ENCODE measurements at places on chromosomes 6 and 20.

GRCh38 chr6:30234356-30234755 lies 21.1 kb upstream of the TRIM26 start:
- no peak for DNase-seq

- DNase-seq, result no peak
Measured at GRCh38 chr6:105250533-105250932, 70.7 kb upstream of the POPDC3 start.

GRCh38 chr6:100160930-100161329 lies 166.9 kb upstream of the MCHR2 start:
- DNase-seq, result no peak

- DNase-seq, result peak; percentile 66
Measured at GRCh38 chr20:34709831-34710567, 5.9 kb downstream of the TP53INP2 start.

DNA sequence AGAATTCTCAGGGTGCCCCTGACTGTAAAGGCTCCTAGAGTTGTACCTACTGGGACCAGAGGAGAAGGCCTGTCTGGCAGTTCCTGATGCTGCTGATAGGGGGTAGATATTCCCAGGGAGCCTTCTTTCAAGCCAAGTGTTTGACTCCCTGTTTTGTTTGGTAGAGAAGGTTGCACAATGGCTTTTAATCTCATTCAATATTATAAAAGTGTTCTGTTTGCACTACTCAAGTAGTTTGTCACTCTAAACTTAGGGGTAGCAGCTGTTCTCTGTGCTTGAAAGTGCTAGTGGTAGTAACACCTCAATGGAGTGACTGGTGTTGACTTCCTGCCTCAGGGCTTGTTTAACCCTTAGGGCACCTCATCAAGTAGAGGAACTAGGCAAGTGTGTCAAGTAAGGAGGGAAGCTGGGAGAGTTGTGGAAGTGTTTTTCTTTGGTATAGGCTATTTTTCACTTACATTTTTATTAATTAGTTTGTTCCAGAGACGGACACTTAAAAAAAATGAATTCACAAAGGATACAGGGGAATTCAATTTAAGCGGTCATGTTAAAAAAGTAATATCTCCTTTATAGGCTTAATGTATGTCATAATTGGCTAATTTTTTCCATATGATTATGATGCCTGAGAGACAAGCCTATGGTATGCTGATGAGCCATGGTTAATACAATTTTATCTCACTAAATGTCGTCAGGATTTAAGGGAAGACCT lies 38.1 kb downstream of the BICRAL start:
- peak; percentile 41 for DNase-seq

DNA sequence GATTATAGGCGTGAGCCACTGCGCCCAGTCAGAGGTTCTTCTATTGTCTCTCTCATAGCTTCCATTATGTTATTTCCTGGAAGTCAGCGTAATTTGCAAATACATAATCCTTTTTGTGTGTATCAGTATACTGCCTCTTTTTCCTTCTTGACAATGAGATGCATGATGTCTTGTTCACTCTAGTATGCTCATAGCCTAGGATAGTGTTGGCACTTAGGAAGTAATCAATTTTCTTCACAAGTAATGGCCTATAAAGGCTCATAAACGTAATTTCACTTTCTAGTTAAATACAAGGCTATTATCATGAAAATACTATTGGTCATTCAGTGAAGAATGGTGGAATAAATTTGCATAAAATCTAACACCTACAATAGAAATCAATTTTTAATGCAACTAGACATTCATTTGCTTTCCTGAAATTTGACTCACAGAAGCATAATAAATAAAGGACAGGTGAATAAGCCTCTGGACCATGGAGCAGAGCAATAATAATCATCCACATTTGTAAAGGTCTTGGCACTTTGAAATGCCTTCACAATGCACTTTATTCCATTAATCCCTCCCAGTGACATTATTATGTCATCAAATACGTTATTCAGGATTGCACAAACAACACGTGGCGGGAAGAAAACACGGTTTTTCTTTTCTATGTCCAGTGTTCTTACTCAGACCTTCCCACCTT lies 366.9 kb upstream of the BTBD3 start:
- no peak for DNase-seq

GRCh38 chr20:62488470-62488869 lies 12.7 kb upstream of the GATA5 start:
- DNase-seq, result no peak

DNA sequence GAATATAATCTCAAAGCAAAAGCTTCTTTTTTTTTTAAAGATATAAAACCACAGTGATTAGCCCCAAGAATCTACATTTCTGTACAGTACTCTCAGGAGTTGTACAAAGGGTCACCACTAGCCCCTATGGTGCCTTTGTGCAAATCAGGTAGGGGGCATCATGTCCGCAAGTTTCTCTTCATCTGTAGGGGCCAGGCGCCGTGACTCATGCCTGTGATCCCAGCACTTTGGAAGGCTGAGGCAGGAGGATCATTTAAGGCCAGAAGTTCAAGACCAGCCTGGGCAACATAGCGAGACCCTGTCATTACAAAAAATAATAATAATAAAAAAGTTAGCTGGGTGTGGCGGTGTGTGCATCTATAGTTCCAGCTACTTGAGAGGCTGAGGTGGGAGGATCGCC lies 63.9 kb downstream of the ZMYND8 start:
- no peak for DNase-seq

GRCh38 chr6:105272786-105273185 lies 93.0 kb upstream of the POPDC3 start:
- DNase-seq, result peak; percentile 24

DNA sequence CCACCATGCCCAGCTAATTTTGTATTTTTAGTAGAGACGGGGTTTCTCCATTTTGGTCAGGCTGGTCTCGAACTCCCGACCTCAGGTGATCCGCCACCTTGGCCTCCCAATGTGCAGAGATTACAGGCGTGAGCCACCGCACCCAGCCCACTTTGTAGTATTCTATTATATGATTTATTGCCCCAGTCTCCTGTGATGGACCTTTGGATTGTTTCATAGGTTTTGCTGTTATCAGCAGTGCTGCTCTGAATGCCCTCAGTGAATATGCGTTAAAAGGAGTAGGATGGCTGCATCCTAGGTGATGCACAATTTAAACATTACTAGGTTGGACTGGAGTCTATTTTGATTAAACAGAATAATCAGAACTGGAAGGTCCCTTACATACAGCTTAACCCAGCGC lies 10.3 kb downstream of the ID1 start:
- DNase-seq, result no peak

GRCh38 chr20:50464026-50464724 lies 46.0 kb upstream of the PTPN1 start:
- peak; percentile 75 for DNase-seq

- DNase-seq, result no peak
Measured at GRCh38 chr6:107103082-107103481, 12.2 kb downstream of the BEND3 start.

DNA sequence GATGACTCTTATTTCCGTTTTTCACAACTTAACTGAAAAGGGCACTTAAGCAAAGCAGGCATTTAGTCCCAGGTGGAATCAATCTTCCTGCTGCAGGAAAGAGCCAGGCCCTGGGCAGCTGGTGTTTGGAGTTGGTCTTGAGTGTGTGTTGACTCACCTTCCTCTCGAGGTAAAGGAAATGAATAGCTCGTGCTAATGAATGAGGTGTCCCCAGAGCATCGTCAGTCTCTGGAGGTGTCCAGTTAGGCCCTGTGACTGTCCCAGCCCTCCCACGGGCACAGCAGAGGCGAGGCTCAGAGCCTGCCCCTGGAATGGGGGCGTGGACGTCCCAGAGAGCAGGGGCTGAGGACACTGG lies 277.7 kb downstream of the NRN1 start:
- no peak for DNase-seq

DNA sequence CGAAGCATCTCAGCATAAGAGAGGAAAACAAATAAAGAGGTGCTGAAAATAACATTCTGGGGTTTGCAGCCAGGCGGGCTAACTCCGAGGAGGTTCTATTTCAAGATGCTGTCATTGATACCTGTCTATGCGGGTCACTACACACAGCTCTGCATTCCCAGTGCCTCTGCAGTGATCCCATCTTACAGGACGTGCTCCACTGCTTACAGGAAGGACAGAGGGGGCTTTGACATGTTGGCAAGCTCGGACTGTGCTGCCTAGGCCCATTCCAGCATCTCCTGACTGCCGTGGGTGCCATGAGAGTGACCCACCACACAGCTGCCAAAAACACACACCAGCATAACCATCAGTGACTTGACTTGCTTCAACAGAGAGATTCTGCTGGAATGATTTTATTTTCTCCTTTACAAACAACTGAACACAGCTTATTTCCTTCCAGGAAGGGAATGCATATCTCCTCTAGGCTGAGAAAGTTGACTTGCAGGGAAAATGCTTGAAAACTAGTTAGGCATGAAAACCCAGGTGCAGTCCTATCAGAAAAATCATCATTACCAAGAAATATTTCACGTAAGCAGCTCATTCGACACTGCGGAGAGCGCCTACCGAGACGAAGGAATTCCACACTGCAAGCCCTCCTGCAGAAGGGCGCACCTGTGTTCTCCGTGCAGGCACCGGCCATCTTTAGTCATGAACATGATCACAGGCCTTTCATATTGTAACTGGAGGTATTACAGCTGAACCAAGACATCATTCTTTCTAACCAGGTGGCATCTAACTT lies 62.5 kb downstream of the RAMACL start:
- DNase-seq, result no peak

DNA sequence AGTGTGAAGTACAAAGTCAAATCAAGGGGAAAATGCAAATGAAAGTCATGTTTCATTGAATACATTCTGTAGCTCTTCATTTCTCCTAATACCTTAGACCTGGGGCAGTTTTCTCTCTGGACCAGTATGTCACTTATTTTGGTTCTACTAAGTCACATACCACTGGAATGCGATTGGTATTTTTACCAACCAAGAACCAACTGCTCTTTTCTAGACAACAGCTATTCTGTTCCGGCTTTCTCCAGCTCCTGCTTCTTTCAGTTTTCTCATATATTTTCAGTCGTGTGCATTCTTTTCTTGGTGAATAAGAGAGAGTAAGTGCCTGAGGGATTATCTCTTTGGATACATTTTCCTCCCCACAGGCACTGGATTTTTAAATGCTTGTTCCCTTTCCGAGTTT lies 39.2 kb upstream of the SPACA1 start:
- no peak for DNase-seq

- DNase-seq, result no peak
Measured at GRCh38 chr6:42509765-42510164, 54.1 kb upstream of the UBR2 start.

DNA sequence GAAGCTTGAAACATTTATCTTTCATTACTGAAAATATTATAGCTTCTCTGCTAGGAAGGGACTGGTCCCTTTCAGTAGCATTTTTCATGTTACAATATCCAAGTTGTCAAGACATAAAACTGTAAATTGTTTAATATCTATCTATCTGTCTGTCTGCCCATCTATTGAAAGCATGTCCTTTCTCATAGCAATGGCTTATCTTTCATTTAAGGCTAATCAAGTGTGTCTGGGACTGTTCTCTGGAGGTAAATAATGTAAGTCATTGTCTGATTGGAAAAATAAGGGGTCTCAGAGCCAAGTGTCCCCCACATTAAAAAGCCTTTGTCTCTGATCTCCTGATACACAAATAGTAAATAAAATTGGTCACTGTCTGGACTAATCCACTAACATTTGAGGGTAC lies 135.5 kb downstream of the PKHD1 start:
- DNase-seq, result no peak

DNA sequence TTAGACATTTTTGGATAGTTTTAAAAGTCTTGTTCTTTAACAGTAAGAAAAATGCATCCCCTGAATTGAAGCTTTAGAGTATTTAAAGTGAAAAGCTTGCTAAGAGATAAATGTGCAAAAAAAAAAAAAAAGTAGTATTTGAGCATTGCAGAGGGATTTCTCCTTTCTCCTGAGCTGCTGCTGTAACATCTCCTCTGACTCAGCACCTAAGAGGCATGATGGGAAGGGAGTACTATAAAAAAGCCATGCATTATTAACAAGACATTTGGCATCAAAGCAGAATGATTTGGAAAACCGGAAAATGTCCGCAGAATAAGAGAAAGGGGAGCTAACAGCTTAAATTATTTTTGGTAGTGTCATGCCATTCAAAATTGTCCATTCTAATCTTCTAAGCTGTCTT lies 27.9 kb downstream of the B4GALT5 start:
- no peak for DNase-seq

GRCh38 chr6:92292067-92292466 lies 1127.3 kb downstream of the EPHA7 start:
- no peak for DNase-seq

GRCh38 chr6:35725721-35726438 lies 11.0 kb upstream of the ARMC12 start:
- DNase-seq, result peak; percentile 53

- DNase-seq, result no peak
Measured at GRCh38 chr20:22810626-22811569, 224.2 kb upstream of the SSTR4 start.

- no peak for DNase-seq
Measured at GRCh38 chr6:3348821-3349220, 90.1 kb downstream of the PSMG4 start.

DNA sequence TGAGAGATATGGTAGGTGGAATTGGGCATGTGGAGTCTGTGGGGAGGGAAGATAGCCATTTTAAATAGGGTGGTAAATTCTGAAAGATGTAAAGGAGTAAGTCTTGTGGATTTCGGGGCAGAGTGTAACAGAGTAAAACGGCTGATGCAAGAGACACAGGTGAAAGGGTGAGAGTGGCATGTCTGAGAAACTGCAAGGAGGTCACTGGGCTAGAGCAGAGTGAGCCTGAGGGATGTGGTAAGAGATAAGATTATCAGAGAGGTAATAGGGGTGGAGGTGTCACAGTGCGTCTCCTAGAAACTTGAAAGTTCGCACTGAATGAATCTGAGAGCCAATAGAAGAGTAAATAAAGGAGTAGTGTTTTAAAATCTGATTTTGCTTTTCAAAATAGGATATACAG lies 308.1 kb downstream of the EPM2A start:
- no peak for DNase-seq

DNA sequence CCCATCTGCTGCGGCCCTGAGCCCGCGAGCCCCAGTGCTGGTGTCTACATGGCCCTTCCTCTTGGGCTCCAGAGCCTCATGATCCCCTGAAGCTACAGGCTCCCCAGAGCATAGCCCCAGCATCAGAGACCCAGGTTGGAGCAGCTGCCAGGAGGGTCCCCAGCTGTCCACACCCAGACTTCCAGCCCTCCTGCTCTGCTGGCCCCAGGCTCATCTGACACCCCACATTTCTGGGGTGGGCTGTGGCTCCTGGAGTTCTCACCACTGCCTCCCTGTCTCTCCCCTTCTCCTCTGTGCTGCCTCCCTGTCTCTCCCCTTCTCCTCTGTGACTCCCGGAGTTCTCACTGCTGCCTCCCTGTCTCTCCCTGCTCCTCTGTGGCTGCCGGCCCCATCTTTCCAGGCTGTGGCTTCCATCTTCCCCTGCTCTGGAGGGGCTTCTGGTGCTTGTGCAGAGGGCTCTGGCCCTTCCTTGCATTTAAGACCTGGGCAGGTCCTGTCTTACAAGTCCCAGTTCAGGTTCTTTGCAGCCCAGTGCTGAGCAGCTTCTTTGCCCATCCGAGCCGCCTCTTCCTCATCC lies 108.1 kb downstream of the ERMARD start:
- no peak for DNase-seq
